LNCaP clone FGC (cell line): ENCODE measurements at places on chromosomes 12 and 14.

GRCh38 chr12:132106921-132107320 is 37.2 kb downstream of the DDX51 start:
- no peak for DNase-seq

DNA sequence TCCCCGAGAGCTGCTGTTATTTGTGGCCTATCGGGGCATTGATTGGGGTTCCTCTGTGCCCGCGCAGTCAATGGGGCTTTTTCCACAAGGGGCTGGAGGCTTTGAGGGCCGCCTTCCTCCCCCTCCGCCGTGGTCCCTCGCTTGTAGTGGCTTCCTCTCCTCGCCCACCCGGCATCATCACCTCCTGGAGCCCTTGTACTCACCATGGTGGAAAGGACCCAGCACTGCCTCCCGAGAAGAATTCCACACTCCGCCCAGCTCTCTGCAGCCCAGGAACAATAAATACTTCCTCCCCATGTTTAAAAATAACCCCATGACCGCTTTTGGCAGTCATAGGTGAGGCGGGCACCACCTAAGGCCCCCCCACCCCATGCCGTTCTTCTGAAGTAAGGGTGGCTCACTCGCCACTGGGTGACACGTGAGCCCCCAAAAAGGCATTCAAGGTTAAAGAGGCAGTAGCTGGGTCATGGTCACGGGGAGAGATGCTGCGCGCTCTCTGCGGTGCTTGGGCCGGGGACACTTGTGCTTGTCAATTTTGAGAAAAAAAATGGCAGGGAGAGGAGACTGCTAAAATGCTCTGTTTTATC is at the start of gene MYL2:
Gene MYL2, minus strand, starts transcription at position 256 of the 587 bp plus-strand sequence. Its CDS starts 50 bp downstream, at position 206.
- no peak for DNase-seq

DNA sequence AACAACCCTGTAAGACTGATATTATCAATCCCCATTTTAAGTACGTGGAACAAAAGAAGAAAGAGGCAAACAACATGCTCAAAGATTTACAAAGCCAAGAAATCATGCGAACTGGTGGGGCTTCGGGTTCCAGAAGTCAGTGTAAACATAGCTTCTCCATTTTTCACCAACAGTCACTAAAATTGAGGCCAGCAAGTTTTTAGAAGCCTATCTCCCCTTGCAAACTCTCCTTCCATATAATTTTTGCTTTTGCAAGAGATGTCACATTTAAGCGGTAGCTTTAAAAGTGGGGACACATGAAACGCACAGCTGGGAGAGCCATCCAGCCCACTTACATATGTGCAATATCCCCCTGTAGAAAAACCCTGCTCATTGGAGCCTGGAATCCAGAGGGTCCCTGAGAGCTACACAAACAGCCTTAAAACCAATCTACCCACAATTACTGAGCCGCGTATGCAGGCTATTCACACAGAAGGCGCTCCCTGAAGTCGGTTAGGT is 797 bp downstream of the SLC11A2 start:
- no peak for DNase-seq

DNA sequence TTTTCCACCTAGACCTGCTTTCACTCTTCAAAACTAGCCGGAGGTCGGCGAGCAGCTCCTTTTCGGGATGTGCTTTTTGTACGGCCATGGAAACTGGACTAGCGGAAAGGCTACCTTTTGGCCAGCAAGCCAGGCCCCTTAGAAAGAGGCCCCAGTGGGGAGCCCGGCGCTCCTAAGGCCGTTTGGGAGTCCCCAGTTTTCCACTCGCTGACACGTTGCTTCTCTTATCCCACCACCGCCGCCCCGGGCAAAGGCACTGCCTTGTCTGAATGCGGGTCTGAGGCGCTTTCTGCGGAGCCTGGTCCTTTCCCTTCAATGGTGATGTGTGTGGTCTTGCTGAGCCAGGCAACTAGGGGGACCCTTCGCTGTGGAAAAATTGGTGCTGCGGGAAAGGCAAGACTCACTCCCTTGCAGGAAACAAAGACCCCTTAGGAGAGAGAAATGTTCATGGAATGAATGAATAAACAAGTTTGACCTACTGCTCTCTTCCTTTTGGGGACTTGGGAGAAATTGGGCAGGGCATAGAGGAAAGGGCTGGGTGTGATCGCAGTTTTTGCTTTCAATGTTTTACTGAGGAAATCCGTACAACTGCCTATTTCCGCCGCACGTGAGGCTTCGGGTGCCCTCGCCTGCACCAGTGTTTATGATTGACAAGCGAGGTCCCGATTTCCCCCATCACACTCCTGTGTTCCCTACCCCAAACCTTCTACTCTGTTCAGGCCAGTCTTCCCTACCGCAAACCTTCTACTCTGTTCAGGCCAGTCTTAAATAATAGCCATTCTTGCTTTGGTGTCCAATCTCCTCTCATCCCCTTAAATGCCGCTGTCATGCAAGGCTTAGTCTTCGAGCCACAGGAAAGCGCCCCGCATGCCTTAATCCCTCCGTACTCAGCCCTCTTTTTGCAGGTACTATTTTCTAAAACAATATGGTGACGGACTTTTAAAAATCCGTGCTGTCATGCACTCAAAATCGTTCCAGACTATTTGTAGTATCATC is 1.0 kb upstream of the SLC38A2 start:
- DNase-seq, result no peak

GRCh38 chr14:29240066-29240465 is 473.5 kb downstream of the FOXG1 start:
- DNase-seq, result peak; percentile 83
